NCI-H524 (cell line): ENCODE measurements at places on chromosomes 6 and 20.

GRCh38 chr6:38216451-38216850 lies 396.9 kb downstream of the ZFAND3 start:
- no peak for DNase-seq

GRCh38 chr6:67854098-67854497 lies 781.0 kb upstream of the ADGRB3 start:
- no peak for DNase-seq

GRCh38 chr6:64589961-64590360 lies 954.4 kb downstream of the PHF3 start:
- no peak for DNase-seq

DNA sequence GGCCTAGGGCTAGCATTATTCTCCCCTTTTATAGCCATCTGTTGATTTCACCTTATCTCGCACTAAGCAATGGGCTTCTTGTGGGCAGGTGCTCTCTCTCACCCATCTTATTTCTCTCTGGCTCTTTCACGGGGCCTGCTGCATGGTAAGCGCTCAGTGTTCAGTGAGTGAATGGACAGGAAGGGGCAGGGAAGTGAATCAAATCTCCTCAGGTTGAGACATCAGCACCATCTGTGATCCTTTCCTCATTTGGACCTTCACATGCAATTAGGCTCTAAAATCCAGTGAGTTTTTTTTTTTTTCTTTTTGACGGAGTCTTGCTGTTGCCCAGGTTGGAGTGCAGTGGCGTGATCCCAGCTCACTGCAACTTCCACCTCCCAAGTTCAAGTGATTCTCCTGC lies 76.5 kb upstream of the EZR start:
- no peak for DNase-seq

DNA sequence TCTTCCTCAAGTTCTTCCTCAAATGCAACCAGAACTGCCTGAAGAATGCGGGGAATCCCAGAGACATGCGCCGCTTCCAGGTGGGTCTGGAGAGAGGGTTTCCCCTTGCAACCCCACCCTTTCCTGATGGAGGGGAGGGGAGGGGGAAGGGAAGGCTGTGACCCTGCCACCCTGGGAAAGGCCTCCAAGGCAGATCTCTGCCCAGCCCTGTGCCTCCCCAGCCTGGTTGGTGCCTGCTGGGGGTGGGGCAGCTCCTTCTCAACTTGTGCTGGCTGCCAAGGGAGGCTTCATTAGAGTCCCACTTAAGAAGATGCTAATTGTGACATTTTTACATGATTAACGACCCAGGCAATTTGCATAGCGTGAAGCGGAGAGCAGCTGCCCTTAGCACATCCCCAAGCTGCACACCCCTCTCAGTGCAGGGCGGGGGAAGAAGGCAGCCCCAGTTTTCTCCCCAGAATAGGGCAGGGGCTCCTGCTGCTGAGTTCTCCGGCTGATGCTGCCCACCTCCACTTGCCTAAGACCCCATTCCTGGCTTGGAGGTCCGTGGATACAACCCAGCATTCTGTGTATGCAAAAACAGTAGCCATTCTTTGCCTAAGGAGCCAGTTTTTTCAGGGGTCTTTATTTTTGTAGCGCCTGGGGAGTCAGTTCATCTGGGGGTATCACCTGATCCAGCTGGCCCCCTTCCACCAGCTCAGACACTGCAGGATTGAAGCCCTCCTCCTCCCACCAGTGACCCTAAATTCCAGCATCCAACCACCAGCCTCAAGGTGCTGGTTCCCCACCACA lies 51.7 kb downstream of the CPXM1 start:
- DNase-seq, result no peak

GRCh38 chr6:168871642-168872315 lies 381.9 kb downstream of the THBS2 start:
- no peak for DNase-seq

GRCh38 chr20:18056174-18057100 lies 1.3 kb downstream of the OVOL2 start:
- peak; percentile 36 for DNase-seq

GRCh38 chr6:34990971-34991560 lies 102.0 kb downstream of the ANKS1A start:
- DNase-seq, result no peak

GRCh38 chr6:158911746-158912480 lies 88.1 kb downstream of the RSPH3 start:
- DNase-seq, result peak; percentile 33

DNA sequence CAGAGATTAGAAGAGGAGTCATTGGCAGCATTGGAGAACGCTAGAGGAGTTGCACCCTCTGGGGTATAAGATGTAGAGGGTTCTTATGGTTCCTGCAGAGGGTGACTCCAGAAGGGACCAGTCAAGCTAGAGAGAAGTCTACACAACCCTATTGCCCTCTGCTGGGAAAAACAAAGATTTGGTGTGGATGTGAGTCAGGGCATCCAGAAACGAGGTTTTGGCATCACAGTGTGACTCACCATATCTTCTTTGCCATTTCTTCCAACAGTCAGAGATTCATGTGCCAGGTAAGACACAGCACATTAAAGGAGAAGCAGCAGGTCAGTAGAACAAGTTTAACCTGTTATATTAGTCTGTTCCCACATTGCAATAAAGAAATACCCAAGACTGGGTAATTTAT lies 598.8 kb downstream of the MAFB start:
- no peak for DNase-seq

GRCh38 chr6:130381459-130382380 lies 15.9 kb downstream of the TMEM200A start:
- peak; percentile 78 for DNase-seq

GRCh38 chr6:101706576-101706975 lies 313.1 kb downstream of the GRIK2 start:
- no peak for DNase-seq

- no peak for DNase-seq
These were observed 203.5 kb upstream of the CITED2 start for GRCh38 chr6:139577763-139578604.

DNA sequence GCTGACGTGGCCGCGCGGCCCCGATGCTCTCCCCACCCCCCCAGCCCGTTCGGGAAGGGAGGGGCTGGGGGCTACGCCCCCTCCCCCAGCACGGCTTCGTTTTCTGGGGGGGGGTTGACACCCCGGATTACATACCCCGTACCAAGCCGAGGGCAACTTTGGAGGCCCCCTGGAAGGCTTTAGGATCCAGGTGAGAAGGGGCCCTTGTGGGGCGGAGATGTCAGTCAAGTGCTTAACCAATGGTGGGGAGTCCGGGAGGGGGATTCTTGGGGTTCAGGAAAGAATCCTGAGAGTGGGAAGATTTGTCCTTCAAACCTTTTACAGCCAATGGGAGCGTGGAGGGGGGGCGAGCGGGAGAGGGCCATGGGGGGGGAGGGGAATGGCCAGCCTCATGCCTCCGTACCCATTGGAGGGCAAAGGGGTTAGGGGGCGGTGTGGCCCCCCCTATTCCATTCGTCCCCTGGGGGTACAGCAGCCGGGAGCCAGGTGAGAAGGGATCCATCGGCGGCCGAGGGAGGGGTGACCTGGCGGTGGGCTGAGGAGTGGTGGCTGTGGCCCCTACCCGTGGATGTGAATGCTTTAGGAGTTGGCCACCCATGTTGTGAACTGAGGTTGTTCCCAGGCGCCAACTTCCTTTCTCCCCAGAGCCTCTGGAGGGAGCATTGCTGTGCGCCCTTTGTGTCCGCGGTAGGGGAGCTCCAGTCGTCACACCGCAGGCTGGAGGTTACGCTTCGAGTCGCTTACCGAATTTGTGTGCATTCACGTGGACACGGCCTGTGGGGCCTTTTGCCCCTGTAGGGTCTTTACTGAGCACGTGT lies 682 bp downstream of the BRD2 start:
- DNase-seq, result peak; percentile 86

DNA sequence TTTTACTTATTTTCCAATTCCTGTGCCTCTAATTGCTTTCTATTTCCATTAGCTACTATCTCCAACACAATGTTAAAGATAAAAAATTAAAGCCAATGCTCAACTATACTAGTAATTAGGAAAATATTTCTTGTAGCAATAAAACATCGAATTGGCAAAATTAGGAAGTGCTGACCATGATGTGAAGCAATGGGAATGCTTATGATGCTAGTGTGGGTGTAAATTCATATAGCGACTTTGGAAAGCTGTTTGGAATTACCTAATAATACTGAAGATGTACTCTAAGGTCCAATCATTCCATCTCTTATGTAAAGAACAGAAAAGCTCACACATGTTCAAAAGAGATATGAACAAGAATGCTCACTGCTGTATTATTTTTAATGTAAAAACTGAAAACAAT lies 78.2 kb downstream of the UBE3D start:
- no peak for DNase-seq

GRCh38 chr20:25549843-25550477 lies 35.4 kb downstream of the NINL start:
- no peak for DNase-seq

DNA sequence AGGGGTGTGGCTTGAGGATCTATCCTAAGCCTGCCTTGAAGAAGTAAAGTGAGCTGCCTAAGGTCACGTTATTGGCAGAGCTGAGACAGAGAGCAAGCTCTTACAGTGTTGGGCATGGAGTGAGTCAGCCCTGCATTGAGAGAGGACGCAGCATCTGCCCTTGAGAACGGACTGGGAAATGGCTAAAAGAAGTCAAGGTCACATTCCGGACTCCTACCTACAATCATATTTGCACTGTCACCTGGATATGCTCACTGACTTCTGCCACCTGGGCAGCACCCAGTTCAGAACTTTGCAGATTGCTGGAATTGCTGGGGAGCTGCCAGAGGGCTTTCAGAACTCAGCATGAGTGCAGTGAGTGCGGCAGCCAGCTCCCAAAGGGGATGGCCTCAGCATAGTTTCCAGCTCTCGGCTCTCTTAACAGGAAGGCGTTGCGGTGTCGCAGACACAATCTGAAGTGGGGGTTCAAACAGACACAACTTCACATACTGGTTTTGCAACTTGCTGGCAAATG lies 199.3 kb upstream of the SGK1 start:
- DNase-seq, result no peak

GRCh38 chr6:47483853-47484546 lies 6.4 kb downstream of the CD2AP start:
- no peak for DNase-seq

DNA sequence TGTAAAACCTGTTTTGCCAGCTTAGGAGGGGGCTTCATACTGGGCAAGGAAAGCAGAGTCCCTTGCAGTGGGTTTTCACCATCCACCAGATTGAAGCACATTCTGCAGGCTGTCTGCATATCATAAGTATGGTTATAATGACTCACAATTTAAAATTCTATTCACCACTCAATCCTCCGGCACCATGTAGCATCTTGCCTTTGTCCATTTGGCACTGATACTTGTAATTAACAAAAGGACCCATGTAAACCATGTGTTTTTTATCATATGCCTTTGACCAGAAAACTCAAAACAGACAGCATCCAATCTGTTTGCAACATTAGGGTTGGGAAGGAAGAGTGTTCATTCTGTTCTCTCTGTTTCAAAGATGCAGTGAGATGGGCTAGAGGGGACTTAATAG lies 3.0 kb downstream of the CD83 start:
- DNase-seq, result no peak

- DNase-seq, result no peak
These were observed 1115.6 kb upstream of the CITED2 start for GRCh38 chr6:140490081-140490480.

DNA sequence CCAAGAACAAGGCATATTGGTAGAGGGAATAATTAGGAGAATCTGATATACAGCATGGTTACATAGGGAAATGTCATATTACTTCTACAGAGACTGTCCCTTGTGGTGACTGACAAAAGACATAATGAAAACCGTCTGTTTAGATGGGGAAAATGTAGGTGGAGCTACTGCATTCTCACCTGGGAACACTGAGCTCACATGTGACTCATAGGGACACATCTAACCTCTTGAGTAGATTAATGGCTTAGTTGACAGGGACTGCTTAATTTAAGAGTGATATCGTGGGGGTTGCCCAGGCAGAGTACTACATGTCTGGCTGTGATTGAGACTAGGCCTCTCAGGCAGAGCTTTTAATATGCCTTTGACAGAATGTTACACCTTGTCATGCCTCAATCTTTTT lies 235.3 kb upstream of the ZFP64 start:
- peak; percentile 16 for DNase-seq

DNA sequence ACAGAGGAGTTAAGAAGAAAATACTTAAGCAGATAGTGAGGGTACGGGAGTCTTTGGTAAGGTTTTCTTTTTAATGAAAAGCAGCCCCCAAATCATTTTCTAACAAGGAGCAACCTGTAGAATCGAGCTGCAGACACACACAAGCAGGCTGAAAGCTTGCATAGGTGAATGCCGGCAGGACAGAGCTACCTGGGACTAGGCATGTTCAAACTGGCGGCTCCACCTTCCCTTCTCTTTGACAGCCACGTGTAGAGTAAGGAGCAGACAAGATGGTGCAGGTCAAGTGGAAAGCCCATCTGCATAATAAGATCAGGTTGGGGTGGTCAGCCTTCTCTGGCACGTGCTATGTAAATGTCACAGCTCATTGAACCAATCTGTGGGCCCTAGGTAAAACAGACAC lies 1292.4 kb downstream of the EPHA7 start:
- no peak for DNase-seq
